DND-41 (cell line): ENCODE measurements at places on chromosomes 16 and 17.

DNA sequence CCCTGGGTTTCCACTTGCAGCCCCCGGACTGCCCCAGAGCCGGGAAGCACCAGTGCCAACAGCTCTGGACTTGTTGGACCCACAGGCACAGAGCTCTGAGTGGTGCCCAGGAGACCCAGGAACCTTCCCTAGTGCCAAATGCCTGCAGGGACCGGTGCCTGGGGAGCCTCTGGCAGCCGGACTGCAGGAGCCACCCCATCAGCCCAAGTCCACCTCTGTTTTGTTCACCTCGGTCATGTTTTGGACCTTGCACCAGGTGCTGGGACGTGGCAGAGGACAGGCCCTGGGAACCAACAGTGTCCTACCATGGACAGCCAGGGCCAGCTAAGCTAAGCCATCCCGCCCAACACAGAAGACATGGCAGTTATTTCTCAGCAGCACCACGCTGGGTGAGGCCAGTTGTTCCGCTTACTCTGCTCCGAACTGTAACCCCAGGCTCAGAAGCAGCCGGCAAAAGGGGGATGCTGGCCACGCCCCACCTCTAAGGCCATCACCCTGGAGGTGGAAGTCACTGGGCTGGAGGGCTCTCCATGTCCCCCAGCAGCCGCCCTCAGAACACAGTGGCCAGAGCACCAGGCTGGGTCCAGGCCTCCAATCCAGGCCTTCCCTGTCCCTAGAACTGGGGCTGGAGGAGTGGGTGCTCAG is 79.8 kb downstream of the AMFR start:
- no peak for DNase-seq

GRCh38 chr17:57874434-57875289 is 24.8 kb upstream of the MRPS23 start:
- DNase-seq = peak; percentile 78

DNA sequence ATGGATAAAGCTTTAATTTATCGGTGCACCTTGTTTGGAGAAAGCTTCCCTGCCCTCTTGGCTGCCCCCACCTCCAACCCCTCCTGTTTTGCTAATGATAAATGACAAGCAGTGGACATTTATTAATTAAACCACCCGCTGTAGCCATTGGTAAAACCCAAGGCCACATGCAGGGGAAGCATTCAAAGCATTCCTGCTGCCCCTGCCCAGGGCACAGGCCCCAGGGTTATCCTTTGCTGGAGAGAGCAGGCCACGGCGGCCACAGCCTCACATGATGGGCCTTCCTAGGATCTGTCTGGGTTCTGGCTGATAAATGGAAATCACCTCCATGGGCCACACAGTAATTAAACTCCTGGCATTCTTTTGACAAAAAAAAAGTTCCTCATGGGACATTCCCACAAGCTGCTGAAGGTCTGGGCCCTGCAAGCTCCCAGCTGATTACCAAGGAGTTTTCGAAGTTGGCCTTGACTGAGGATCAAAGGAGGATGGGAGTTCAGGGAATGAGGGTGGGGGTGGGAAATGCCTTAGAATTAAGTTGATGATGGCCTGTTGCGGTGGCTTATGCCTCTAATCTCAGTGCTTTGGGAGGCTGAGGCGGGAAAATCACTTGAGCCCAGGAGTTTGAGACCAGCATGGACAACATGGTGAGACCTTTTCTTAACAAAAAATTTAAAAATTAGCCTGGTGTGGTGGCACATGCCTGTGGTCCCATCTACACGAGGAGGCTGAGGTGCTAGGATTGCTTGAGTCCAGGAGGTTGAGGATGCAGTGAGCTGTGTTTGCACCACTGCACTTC is 35.5 kb downstream of the SOST start:
- DNase-seq = no peak

GRCh38 chr16:61937646-61938045 is 98.6 kb downstream of the CDH8 start:
- DNase-seq = no peak

DNA sequence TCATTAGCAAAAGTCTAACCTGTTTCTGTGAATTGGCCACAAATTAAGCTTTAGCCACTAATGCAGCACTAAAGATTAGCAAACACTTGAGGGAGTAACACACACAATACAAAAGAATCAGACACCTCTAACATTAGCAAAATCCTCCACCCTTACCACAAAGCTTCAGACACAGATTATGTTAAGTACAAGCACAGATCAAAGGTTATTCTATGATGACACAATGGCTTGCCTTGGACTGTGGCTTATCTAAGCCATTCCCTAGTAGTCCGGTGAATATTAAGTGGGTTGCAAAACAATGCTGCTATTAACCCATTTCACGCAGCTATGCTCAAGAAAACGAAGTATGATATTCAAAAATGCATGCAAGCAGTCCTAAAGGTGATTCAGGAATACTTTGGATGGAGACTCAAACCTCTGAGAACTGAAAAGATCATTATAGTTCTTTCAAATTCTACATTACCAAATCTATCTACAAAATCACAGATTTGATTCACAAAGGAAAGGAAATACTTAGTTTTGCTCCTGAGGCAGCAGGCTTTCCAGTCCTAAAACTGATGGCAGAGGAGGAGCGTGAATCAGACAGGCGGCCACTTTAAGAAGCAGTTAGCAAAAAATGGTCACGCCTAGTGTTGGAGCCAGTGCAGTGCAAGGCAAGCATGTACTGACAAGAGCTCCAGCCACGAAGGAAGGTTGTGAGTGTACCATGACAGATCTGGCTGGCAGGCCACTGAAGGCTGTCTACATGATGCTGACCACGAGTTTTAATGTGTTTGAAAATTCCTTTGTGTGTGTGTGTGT is 67.2 kb downstream of the PARN start:
- DNase-seq = no peak

DNA sequence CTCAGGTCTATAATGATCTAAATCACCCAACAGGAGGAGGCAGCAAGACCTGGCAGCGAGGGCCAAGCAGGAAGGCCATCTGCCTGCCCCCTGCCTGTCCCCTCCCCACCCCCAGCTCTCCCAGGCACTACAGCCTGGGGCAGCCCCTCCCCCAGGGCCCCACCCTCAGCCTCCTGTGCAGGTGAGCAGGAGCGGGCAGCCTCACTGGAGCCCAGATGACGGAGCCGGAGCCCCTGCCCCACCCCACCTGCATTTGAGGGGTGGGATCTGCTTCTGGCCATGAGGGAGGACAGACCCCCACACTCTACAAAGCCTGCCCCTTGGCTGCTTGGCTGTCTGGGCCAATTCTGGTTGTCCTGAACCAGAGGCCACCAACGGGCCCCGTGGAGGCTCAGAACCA is 12.4 kb upstream of the BAHCC1 start:
- no peak for DNase-seq

DNA sequence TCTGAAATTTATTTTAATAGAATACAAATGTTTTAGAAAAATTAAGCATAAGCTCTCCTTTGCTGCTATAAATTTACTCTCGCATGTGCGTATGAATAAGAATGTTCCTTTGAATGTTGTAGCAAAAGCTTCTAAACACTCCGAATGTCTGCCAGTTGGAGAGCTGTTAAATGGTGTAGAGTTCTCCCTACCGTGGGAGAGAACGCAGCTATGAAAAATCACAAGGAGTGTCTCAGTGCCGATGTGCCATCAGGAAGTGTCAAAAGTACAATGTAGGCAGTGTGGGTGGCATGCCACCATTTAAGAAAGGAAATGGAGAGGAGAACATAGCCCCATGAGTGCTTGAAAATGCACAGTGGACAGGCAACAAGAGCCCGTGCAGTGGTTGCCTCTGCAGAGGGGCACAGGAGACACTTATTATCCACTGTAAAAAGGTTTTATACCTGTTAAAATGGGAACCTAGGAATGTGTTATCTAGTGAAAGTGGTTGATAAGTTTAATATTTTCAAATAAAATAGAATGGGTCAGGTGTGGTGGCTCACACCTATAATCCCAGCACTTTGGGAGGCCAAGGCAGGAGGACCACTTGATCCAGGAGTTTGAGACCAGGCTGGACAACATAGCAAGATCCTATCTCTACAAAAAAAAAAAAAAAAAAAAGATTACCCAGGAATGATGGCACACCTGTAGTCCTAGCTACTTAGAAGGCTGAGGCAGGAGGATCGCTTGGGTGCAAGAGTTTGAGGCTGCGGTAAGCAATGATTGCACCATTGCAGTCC is 144.0 kb downstream of the SOCS1 start:
- no peak for DNase-seq

- DNase-seq = no peak
These were observed at the start of gene TMC5 for GRCh38 chr16:19417640-19418039. Gene TMC5 (plus strand): TSS chr16:19417883. CDS start chr16:19440039, 22,156 bp downstream.

- DNase-seq = no peak
These were observed 90.7 kb downstream of the SOCS1 start for GRCh38 chr16:11165349-11165748.

GRCh38 chr16:17544785-17545184 is 74.0 kb upstream of the XYLT1 start:
- no peak for DNase-seq
